ENCODE measurements at places on chromosomes 12 and 14. TPM values are rescaled to one million over a fixed set of nuclear protein-coding genes. Genes with fewer than 3 reads are reported as not detected.

Gene INSM2
- total RNA-seq = not detected

Gene FIGNL2
- 0.23 TPM for total RNA-seq

DNA sequence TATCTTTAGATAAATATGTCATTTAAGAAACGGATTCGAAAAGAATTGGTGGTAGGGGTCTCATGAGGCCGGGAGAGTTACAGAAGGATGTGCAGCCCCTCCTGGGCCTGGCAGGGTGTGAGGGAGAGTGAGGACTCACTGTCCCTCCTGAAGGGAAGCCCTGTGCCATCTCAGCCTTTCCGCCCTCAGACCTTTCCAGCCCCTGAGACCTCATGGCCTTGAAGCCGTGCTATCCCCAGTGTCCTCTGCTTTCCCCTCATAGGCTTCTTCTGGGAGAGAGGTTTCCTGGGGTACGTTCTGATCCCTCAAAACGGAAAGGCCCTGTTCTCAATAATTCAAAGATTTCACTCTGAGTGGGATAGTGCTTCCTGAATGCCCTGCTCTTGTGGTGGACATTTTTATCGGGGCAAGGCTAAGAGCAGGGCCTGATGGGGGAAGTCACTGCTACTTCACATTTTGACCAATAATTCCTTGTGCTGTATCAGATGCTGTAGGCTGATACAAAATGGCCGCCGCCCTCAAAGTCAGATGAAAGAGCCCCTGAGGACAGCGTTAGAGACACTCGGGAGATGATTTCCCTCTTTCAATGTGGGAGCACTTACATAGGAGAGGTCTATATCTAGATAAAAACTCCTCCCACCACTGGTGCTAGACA, 1.3 kb downstream of the CD4 start:
- H3K36me3 ChIP-seq = no peaks in the 10 kb centered on the region
- H3K27me3 ChIP-seq = no peaks in the 10 kb centered on the region
- H3K4me3 ChIP-seq = no peak overlapping the region
- no peak overlapping the region for H3K27ac ChIP-seq
- H3K4me1 ChIP-seq = no peaks in the 10 kb centered on the region

- no peaks in the 10 kb centered on the region for H3K36me3 ChIP-seq
- H3K27me3 ChIP-seq = no peaks in the 10 kb centered on the region
- no peak overlapping the region for H3K27ac ChIP-seq
- H3K4me3 ChIP-seq = no peak overlapping the region
- no peak for DNase-seq
Measured at GRCh38 chr12:4293966-4294505, 20.5 kb downstream of the CCND2 start.

DNA sequence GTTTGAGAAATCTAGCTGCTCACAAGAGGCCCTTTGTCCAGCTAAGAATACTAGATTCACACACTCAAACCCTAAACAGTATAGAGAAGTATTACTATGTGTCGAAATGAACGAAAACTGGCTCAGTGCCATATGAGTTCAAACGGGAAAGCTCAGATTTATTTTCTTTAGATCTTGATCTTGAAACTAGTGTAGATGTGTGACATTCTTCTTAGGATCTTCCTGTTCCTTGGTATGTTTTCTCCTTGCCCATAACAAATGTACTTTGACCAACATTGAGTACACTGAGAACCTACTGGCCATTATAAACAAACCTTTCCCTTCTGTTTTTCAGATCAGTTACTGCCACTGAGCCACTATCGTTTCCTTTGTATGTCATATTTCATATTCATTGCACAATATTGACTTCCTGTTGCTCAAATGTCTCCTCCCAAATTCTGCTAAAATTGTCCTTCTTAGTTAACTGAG, 21.3 kb downstream of the MYBPC1 start:
- no peak overlapping the region for H3K27ac ChIP-seq
- no peaks in the 10 kb centered on the region for H3K36me3 ChIP-seq
- DNase-seq = no peak
- no peak overlapping the region for H3K4me3 ChIP-seq
- no peaks in the 10 kb centered on the region for H3K4me1 ChIP-seq

DNA sequence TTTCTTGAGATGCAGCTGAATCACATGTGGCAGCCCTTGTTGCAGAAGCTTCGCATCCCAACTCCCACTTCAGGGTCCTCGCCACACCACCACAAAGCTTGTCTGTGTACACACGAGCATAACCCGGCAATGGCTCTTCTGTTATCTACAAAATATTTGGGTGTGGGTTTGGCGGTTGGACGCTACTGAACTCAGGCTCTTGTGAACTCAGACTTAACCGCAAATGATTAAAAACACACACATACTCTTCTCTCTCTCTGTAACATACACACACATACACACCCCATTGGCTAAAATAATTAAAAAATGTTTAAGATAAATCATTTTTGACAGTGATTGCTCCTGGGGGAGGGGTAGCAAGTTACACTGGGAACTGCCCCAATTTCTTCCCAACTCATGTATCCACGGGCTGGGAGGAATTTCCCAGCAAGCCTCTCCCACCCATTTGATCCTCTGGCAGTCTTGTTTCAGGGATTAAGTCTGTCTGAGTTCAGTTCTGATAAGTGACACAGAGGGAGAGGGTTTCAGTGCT, 63.7 kb upstream of the MANSC4 start:
- H3K4me3 ChIP-seq = no peak overlapping the region
- 0 out of 2 replicates have a peak, but pooled peaks cover 4% of the 10 kb centered on the region for H3K4me1 ChIP-seq
- no peak overlapping the region for H3K27ac ChIP-seq
- no peak for DNase-seq
- no peaks in the 10 kb centered on the region for H3K27me3 ChIP-seq
